Endothelial cell (in vitro differentiated cells): ENCODE measurements at places on chromosomes 6 and 20. TPM values are rescaled to one million over a fixed set of nuclear protein-coding genes. Genes with fewer than 3 reads are reported as not detected.

The MYLK2 gene
- 1.7 TPM for total RNA-seq

The SIRPB1 gene
- total RNA-seq, result not detected

GRCh38 chr20:4150070-4150441 lies 134.7 kb upstream of the RNF24 start:
- DNase-seq, result no peak

DNA sequence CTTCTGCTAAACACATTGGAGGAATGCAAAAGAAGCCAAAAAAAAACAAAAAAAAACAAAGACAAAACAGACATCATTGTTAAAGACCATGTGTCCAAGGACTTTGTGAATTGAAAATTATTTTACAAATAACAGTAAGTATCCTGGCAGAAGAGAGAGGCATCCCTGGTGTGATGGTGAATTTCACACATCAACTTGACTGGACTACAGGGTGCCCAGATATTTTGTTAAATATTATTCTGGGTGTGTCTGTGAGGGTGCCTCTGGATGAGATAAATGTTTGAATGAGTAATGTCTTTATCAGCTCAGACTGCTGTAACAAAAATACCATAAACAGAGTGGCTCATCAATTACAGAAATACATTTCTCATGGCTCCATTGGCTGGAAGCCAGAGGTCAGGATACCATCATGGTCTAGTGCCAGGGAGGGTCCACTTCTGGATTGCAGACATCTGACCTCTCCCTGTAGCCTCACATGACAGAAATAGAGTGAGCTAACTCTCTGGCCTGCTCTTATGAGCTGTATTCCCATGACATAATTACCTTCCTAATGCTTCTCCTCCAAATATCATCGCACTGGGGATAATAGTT lies 12.2 kb upstream of the C6orf118 start:
- no peak for DNase-seq

DNA sequence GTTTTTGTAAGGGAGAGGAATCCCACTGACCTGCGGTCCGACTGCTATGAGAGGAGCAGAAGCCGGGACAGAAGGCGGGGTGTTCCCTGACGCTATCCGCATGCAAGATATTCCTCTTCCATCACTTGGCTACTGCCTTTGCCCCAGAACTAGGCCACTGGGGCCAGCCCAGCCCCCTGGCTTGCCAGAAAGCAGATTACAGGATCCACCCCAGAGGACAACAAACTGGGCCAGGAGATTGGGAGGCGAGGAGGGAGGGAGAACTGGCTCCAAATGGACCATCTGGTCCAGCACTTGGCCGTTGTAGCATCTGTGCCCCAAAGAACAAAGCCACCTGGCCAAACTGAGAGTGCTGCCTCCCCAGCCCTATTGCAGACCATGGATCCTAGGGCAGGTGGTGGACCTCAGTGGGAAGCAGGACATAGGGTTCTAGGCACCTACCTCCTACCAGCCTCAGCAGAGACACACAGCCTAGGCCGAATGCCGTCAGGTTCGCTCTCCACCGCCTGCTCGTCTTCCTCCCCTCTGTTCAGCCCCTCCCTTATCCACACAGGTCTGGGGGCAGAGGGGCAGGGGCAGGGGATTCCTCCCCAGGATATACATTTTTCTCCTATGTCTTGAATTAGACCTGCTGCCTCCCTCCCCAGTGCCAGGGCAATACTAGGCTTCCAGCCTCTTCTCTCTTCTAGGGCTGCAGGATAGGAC lies 4.0 kb downstream of the MDGA1 start:
- no peak for DNase-seq

- no peak for DNase-seq
Measured at GRCh38 chr6:55410674-55411073, 83.4 kb downstream of the GFRAL start.

- no peak for DNase-seq
Measured at GRCh38 chr6:148935705-148936435, 189.0 kb downstream of the UST start.

DNA sequence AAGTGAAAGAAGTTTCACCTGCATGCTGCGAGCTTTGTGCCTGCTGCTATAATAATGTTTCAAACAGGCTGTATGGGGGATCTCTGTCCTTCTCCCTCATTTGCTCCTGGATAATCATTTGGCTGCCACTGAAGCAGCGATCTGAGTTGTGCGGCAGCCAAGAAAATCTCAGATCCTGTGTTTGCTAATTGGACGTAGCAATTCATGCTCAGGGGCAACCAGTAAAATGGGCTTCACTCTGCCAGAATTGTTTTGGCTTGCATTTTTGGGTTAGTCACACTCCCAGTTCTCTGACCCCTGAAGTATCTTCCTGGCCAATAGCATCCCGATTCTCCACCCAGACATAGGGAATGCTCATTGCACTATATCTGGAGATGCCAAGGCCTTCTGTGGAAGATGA lies 13.7 kb upstream of the STXBP5 start:
- no peak for DNase-seq

The GGT7 gene
- 20.3 TPM for total RNA-seq

The TREML2 gene
- total RNA-seq, result 0.10 TPM

DNA sequence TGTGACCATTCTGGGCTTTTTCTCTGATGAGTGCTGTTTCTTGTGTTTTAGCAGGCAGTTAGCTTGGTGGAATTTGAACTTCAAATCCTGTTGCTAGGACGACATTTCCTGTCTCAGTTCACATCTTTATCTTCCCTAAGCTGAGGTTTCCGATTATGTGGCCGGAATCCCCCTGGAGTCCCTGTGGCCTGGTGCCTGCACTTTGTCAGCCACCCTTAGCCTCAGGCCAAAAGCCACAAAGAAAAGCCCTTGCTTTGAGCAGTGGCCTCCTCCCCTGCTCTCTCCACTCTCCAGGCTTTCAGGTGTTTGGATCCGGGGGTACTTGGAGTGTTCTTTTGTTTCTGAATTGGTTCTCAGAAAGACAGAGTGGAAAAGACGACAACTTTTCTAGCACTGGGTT lies 59.9 kb upstream of the PMEPA1 start:
- no peak for DNase-seq

The SYCP2L gene
- total RNA-seq, result 8.1 TPM

The ME1 gene
- 13.4 TPM for total RNA-seq

The TRERF1 gene
- 8.7 TPM for total RNA-seq

DNA sequence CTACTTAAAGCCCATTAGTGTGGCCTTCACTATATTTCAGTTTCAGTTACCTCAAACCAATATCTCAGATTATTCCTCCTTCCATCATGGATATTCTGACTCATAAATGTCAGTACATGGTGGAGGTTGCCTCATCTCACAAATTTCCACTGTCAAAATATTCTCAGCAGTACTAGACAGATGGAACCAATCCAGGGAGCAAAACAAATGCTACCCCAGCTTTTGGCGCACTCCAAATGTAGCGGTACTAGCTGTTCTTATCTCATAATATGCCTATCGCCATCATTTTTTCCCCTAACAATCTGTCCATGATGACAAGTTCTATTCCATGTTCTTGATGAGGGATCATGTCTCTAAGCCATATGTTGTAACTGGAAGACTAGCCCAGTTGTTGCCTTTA lies 1026.1 kb downstream of the KIF16B start:
- no peak for DNase-seq

DNA sequence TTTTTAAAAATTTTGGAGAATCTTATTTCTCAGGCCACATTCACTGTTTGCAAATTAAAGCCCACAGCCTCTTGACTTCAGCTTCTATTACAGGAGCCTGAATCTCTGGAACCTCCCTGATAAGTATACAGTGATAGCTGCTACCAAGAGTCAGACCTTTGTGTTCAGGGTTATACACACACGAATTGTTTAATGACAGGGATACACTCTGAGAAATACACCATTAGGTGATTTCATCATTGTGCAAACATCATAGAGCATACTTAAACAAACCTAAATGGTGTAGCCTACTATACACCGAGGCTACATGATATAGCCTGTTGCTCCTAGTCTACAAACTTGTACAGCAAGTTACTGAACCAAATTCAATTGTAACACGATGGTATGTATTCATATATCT lies 473.9 kb downstream of the PKHD1 start:
- no peak for DNase-seq

The SLC17A2 gene
- not detected for total RNA-seq

The COL10A1 gene
- total RNA-seq, result not detected

DNA sequence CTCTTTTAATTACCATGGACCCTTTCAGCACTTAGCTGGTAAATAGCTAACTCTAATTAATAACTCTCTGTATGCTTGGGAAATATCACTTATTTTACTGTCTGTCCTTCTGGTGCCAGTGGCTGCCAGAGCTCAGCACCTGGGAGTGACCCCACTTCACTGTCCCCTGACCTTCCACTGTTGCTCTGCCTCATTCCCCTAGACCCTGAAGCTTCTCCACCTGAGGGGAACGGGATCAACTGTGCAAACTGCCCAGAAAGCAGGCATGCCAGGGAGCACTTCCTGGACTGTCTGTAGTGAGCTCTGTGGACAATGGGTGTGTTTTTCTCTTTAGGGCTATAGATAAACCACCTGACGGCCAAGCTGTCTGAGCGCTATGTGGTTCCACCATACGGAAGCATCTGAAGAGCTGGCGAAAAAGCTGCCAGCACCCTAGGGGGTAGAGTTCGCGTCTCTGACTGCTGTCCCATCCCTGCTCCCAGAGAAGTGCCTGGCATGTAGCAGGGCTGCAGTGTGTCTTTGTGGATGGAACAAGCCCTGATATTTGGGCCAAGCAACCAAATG lies 106.3 kb upstream of the FOXA2 start:
- DNase-seq, result no peak

DNA sequence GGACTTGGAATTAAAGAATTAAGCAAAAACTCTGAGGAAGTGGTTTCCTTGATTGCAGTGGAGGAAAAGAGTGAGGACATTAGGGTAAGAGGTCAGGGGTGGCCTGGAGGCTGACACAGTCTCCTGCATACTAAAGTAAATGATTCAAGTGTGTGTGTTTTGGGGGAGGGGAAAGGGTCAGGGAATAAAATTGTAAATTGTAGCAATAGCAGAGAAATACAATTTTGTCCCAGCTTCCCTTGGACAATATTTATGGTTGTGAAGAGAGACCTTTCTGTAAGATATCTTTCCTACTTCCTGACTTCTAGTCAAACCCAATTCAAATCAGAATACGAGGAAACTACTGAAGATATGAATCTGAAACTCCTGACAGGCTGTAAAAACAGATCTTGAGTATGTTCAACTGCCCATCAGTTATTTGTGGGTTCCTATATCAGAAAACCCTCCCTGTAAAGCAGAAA lies 143.4 kb upstream of the HMGN3 start:
- DNase-seq, result no peak

- no peak for DNase-seq
Measured at GRCh38 chr6:71139249-71139648, 149.4 kb upstream of the OGFRL1 start.

GRCh38 chr6:127972815-127973214 lies 72.0 kb upstream of the THEMIS start:
- DNase-seq, result no peak

DNA sequence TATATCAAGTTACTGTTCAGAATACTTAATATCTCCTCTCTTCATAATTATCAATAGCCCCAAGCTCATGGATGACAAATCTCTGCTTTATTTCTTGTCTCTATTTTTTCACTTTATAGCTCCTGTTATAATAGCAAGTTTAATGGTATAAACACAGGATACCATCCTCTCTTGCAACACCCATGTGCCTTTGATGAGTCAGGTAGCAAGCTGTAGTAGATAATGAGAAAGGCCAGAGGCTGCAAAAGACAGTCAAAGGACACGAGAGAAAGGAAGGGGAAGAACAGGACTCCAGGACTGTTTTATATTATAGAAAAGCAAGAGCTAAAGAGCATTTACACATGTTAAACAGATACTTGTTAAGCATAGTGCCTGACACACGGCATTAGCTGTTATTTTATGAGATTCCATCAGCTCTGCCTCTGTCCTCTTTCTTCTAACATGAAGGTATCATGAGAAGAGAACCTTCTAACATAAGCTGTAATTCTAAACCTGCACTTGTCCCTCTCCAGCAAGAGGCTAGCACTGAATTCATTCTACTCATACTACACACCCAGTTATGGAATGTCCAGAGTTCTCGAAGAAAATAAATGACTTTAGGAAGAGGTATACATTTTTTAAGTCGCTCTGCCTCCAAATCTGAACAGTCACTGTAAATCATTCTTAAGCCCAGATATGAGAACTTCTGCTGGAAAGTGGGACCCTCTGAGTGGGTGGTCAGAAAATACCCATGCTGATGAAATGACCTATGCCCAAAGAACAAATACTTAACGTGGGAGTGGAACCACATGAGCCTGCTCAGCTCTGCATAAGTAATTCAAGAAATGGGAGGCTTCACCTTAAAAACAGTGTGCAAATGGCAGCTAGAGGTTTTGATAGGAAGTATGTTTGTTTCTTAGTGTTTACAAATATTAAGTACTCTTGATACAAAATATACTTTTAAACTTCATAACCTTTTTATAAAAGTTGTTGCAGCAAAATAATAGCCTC lies 45.0 kb downstream of the NT5E start:
- no peak for DNase-seq
